Osteocyte (in vitro differentiated cells): ENCODE measurements at places on chromosomes 6 and 20.

DNA sequence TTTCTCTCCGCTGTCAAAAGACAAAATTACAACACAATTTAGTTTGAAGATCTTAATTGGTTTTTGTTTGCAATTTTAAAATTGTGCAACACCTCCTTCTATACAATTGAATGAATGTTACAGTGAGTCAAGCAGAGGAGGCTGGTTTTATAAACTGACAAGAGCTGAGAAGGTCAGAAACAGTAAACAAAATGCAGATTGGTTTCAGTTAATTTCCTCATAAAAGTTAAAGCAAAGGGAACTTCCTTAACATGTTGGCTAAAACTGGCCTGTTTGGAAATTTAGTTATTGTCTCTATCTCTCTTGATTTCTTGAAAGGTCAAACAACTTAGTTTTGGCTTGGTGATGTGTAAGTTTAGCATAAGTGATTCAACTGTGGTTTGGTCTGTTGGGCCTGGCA, 22.2 kb downstream of the KHDC1L start:
- DNase-seq, result no peak

GRCh38 chr20:910870-911770, 5.0 kb downstream of the ANGPT4 start:
- no peak for DNase-seq

- no peak for DNase-seq
Observed at GRCh38 chr20:36644032-36644705, 1.8 kb downstream of the SLA2 start.

- DNase-seq, result no peak
Observed at GRCh38 chr6:72674842-72675241, 53.0 kb downstream of the KCNQ5 start.

DNA sequence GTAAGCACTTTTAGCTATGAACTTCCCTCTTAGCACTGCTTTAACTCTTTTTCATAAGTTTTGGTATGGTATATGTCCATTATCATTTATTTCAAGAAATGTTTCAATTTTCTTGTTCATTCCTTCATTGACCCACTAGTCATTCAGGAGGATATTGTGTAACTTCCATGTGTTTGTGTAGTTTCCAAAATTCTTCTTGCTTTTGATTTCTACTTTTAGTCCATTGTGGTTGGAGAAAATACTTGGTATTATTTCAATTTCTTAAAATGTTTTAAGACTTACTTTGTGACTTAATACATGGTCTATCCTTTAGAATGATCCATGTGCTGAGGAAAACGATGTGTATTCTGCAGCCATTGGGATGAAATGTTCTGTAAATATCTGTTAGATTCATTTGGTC, 176.5 kb downstream of the CENPW start:
- no peak for DNase-seq

DNA sequence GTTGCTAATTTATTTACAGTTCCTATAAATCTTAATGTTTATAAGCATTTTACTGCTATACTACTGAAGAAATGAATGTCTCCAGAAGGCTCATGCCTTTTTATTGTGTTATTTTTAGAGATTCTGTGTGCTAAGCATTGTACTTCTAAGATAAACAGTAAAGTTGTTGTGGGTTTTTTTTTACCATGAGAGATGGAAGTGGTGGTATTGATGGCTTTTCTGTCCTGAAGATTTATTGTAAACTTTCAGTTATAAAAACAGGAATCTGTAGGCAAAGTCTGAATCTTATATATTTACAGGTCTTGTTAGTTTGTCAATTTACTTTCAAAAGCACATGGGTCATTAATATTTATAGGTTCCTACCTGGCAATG, 246.9 kb downstream of the TMEM242 start:
- no peak for DNase-seq

DNA sequence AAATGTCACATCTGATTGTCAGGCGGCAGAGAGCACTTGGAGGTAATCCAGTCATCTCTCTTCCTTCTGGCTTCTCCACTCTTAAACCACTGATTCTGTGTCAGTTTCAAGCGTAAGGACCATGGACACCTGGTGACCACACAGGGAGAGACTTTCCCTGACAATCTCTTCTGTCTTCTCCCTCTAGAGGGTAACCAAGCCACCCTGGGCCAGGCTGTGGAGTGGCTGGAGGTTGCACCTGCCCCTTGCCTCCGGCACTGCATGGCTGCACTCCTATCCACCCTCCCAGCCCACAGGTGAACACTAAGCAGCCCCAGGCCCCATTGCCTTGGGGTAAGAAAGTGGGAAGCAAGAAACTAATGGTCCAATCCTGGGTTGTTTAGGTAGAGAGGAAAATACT, 78.7 kb downstream of the BFSP1 start:
- DNase-seq, result no peak

DNA sequence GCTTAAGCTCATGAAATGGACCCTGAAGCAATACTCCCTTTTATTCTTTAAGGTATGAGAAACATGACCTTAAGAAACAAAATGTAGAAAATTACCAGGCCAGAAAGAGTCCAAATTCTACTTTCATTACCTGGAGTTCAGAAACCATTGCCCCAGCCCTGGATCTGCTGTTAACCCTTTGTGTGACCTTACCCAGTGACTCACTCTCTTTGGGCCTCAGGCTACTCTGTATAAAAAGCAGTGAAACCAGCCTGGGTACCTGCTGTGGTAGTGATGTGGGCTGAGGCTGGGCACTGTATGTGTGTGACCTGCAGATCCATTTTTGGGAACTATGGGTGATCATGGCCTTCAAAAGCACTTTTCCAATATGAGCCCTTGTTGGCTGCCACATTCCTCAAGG, 47.2 kb downstream of the SLC9A8 start:
- no peak for DNase-seq

GRCh38 chr6:46676604-46677313, 10.9 kb upstream of the TDRD6 start:
- DNase-seq, result no peak

GRCh38 chr20:36145877-36146707, 8.4 kb upstream of the EPB41L1 start:
- DNase-seq, result no peak

DNA sequence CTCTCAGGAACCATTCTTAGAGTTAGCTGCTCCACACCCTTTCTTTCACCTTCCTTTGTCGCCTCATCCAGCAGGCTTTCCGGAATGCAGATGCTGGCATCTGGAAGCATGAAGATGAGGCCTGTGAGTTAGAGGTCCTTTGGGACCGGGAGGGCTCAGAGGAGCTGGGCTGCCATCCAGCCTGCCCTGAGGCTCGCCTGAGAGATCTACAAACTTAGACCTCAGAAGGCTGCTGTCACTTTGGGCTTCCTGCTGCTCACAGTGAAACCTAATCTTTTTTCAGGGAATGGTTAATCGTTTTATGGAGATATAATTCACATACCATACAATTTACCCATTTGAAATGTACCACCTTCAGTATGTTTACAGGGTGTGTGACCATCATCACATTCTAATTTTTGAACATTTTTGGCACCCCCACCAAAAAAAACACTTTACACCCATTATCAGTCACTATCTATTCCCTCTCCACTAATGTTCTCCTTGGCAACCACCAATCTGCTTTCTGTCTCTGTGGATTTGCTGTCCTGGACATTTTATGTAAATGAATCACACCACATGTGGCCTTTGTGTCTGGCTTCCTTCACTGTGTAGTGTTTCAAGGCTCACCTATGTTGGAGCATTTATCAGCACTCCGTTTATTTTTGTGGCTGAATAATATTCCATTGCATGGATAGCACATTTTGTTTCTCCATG, 20.0 kb upstream of the MPC1 start:
- peak; percentile 87 for DNase-seq

DNA sequence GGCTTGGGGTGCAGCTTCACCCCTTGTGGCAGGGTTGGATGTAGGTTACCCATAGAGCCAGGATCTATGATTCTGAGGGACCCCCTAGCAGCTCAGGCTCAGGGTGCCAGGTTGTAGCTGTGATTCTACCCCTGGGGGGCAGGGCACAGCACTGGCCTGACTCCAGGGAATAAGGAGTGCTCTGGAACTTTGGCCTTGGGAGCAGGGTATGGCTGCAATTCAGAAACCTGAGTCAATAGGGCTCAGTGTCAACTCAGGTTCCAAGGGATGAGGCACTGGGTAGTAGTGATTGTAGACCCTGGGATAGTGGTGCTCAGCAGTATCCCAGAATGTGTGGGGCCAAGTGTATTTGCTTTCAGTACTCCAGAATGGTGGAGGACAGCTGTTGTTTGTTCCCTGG, 8.6 kb downstream of the FHL5 start:
- no peak for DNase-seq

DNA sequence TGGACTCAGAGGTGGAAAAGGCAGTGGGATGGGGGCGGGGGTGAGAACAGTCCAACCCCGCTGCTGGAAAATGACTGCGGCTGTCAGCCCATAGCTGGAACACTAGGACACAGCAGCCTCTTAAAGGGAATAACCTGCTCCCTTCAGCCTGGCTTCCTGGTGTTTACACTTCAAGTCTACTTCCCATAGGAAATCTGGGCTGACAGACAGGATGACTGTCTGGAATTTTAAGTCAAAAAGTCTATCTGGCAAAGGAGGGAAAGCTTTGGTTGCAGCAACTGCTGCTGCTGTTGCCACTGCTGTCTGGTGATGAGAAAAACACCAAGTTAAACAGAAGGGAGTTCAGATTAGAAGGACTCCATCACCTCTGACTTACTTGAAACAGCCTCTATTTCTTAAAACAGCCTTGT, 44.9 kb downstream of the TNFRSF21 start:
- DNase-seq, result no peak

GRCh38 chr6:17679726-17680125, 27.0 kb downstream of the NUP153 start:
- no peak for DNase-seq

GRCh38 chr6:167858086-167858591, 31.4 kb downstream of the AFDN start:
- no peak for DNase-seq

DNA sequence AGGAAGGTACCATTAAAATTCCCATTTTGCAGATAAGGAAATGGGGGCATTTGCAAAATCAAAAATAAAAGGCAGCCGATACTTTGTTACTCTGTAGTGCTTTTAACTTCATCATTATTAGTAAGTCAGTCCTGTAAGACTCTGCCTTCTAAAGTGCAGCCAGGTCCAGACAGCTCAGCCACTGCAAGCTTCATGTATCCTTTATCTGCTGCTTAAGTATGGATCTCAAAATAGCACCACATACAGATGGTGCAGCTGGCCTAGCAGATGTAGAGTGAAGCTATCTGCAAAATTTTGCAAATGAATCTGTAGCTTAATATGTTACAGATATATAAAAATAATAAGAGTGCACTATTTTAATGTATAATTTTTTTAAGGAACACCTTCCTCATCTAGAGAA, 53.4 kb downstream of the NUS1 start:
- no peak for DNase-seq

GRCh38 chr6:123519189-123519505, 117.6 kb downstream of the TRDN start:
- no peak for DNase-seq

DNA sequence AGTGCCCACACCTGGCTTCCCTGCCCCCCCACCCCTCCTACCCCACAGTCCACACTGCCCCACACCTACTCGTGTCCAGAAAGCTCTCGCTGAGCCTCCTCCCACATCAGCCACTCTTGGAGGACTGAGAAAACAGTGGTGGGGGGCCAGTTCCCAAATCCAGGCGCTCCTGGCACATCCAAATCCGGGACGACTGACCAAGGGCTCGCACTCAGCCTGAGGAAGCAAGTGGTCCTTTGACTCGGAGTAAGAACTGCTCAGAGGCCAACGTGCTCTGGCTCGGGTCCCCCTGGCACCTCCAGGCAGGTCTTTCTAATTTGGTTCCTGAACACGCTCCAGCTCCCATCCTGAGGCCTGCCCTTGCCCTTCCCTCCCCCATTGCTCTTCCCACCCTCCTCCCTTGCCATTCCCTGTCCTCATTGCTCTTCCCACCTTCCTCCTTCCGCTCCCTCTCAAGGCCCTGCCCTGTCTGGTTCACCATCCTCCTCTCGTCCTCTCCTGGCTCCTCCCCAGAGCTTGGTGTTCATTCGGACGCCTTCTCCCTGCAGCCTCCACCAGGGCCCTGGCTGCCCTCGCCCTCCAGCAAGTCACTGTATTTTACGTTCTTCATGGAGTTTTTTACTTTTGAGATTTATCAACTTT, 83.6 kb downstream of the THBS2 start:
- peak; percentile 62 for DNase-seq

DNA sequence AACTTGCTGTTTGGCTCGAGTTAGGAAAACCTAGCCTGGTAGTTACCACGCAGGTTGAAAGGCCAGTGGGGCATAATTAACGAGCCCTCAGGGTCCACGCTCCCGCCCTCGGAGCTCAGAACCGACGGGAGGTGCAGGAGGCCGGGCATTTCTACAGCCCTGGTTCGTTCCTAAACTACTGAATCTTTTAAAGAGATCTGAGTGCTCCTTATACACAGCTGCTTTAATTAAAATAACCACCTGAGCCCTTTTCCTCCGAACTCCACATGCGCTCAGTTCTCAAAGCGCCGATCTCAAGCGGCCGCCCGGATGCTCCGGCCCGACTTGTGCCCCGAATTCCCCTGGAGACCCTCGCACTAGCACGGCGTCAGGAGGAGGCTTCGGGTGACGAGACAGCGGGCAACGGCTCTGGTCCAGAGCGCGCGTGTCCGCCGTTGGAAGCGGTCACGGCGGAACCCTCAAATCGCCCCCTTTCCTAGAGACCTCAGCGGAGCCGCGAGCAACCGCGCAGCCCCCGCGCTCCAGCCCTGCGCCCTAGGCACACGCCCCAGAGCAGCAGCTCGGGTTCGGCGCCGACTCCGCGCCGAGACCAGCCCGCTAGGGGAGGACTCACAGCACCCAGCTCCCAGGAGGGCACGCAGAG, 397 bp downstream of the WDR27 start:
- DNase-seq, result no peak

DNA sequence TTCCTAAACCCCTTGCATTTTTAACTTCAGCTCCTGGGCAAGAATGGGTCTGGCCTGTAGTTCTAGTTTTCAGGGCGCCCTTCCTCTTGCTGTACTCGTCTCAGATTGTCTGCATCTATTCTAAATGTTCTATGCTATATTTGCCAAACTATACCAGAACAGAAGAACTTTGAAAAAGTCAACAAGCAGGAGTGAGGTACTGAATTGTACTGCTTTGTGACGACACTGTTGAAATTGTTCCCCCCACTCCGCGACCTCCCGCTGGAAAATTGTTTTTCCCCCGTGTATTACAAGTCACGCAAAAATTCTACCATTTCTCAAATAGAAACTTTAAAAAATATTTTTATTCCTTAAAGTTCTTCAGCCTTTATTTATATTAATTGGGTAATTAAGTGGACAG, 73.9 kb downstream of the CBFA2T2 start:
- DNase-seq, result no peak

DNA sequence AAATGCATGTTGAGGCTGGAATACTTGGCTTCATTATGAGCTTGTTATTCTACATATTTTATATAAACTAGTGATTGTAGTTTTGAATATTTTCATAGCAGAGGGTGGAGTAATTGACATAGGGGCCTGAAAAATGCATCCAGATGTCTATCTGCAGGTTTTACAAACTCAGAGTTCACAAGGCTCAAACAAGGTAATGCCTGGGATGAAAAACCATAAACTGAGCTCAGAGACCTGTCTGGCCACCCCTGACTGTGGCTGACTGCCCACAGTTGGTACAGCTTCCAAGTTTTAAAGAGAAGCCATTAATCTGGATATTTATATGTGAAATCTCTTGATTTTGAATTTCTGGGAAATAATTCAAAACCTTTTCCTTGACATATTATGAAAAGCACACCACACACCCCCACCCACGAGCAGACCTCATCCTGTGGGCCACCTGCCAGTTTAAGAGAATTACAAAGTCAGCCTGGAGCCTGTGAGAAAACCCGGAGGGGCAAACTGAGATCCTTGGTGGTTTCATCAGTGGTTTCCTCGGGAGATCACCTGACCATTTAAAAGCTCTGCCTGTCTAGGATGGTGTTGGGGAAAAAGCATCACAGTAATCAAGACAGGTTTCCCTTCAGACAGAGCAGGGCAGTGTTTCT, 230.1 kb downstream of the SAMD5 start:
- no peak for DNase-seq

- no peak for DNase-seq
Observed at GRCh38 chr6:168200571-168201134, 118.9 kb downstream of the DACT2 start.
